CD4-positive, alpha-beta T cell treated with Interleukin-17A for 4 hours (primary cell): ENCODE measurements at places on chromosomes 4 and X.

- no peak for DNase-seq
These were observed 29.0 kb downstream of the COQ2 start for GRCh38 chr4:83255584-83255983.

GRCh38 chrX:120316587-120317283 lies 5.5 kb upstream of the TMEM255A start:
- DNase-seq, result no peak

DNA sequence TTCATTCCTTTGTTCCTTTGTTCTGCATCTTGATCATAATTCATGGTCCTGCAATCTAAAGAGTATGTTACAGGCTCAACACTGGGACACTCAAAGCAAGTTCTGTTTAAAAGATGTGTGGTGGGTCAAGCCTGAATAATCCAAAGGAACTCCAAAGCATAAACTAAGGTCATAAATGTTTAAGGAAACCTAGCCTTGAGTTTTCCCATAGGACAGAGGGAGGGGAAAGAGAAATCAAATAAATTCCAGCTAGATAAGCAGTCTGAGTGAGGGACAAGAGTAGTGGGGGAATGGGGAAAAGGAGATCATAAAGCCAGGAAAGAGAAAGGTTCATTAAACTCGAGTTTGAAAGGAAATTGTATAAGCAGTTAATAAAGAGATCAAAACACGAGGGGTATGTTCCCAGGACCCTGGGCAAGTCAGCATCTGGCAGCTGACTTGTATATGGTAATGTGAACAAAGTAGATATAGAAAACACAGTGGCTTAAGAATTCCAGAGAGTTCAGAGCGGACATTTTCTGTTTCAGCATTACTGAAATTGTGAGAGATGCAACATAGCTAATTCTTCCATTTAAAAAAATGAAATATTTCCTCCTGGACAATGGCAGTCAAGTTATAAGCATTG lies 125.8 kb upstream of the EDNRA start:
- DNase-seq, result no peak

GRCh38 chr4:100372432-100372831 lies 145.4 kb downstream of the EMCN start:
- DNase-seq, result no peak

DNA sequence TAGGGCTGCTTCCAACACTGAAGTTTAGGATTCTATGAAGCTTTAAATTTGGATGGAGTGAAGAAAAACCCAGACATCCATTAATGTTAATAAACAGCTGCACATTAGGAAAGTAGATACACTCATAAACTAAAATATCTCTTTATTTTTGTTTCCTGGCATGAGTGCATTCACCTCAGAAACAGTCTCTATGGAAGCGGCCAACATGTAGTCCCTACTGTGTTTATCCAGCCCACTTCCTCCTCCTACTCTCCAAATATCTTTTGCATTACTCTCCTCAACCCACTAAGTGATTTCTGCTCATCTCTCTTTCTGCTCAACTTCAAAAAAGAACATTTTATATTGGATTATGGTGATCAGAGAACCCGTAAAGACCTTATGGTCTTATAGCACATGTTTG lies 180.3 kb upstream of the MXRA5 start:
- DNase-seq, result no peak

- peak; percentile 4 for DNase-seq
These were observed 35.3 kb upstream of the DCX start for GRCh38 chrX:111447298-111447697.

- no peak for DNase-seq
These were observed 198.5 kb downstream of the SPATA18 start for GRCh38 chr4:52249581-52249980.

DNA sequence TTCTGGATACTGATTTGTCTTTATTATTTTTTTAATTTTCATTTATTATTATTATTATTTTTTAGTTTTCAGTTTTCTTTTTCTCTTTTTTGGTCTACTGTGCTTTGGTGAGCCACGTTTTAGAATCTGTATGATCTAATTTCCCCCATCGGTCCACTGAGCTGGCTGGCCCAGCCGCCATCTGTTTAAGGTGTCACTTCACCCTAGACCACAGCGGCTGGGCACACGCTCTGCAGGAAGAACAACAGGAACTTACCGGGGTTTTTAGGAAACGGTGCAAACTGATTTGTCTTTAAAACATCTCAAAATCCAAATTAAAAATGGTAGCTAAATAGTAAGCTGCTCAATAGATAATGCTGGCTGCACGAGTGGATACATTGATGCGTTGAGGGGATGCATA lies 48.8 kb upstream of the AMOT start:
- DNase-seq, result no peak

GRCh38 chrX:7828594-7828993 lies 14.4 kb upstream of the VCX start:
- DNase-seq, result no peak

DNA sequence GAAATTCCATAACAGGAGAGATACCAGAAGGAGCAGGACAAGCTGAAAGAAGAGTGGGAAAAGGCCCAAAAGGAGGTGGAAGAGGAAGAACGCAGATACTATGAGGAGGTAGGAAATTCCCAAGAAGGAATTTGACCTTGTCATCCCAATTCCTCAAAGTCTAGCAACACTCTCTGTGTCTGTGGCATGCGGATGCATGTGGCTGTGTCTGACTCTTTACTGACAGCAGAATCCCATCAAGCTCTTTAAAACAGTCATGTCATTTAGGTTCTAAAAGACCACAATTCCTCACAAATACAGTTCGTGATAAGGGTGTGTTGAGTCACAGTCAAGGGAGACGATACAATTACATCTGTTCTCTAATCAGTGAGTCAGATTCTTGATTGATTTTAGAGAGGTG lies 68.5 kb downstream of the PHOX2B start:
- no peak for DNase-seq

DNA sequence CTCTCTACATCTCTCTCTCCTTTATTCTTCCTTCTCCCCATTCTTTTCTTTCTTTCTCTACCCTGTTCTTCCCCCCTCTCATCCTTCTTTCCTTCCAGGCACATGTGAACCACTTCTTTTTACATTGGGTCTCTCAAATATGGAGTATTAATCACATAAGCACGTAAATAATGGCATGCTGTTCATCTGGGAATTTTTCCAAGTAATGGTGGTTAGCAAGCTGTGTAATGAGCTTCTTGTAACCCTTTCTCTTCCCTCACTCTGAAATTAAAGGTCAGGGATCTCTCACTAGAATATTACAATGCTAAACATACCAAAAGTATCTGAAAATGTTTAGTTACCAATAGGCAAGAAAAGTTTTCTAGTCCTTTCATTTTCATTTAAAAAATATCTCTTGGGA lies 239.9 kb upstream of the TEX13A start:
- no peak for DNase-seq

DNA sequence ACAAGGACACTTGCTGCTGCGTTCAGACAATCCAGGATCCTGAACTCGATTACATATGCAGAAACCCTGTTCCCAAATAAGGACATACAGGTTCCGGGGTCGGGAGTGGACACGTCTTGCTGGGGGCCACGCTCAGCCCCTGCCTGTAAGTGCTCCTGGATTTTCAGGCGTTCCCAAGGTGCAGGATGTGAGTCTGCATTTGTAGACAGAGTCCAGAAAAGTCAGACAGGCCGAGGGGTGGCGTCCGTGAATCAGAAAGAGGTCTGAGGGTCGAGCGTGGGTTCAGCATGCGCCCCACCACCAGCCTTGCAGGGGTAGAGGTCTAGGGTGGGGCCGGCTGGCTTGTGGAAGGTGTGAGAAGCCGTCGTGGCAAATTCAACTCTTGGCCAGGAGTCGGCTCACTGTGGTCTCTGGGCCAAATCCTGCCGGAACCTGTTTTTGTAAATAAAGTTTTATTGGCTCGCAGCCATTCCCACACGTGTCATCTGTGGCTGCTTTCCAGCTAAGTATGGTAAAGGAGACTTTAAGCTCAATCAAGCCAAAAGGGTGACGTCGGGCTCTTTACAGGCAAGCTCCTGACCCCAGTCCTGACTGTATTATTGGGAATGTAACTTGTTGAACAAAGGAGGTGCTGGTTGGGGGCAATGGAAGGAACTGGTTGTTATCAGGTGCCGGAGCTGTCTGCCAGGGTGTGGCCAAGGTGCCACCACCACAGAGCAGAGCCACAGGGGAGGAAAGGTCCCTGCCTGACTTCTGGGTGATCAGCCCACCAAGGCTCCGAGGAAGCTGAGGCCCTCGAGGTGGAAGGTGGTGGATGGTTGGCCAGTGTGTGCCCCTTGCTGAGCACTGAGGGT lies 7.4 kb downstream of the DOK7 start:
- DNase-seq, result no peak

DNA sequence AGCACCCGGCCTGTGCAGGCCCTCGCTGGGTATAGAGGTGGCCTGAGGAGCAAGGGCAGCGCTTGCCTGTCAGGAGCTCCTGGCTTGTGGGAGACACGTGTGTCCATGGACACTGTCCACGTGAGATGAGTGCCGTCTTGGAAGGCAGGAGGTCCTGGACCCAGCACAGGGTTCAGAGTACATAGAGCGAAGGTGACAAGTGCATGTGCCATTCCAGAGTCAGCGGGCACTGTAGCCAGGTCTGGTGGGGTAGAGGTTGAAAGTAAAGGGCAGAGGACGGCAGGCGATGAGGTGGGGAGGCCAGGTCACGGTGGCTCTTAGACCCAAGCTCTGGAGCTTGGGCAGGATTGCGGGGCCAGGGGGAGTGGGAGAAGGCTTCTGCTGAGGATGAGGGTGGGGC lies 28.4 kb upstream of the TADA2B start:
- DNase-seq, result no peak

- DNase-seq, result no peak
These were observed 14.6 kb downstream of the SMIM31 start for GRCh38 chr4:164768516-164768915.

DNA sequence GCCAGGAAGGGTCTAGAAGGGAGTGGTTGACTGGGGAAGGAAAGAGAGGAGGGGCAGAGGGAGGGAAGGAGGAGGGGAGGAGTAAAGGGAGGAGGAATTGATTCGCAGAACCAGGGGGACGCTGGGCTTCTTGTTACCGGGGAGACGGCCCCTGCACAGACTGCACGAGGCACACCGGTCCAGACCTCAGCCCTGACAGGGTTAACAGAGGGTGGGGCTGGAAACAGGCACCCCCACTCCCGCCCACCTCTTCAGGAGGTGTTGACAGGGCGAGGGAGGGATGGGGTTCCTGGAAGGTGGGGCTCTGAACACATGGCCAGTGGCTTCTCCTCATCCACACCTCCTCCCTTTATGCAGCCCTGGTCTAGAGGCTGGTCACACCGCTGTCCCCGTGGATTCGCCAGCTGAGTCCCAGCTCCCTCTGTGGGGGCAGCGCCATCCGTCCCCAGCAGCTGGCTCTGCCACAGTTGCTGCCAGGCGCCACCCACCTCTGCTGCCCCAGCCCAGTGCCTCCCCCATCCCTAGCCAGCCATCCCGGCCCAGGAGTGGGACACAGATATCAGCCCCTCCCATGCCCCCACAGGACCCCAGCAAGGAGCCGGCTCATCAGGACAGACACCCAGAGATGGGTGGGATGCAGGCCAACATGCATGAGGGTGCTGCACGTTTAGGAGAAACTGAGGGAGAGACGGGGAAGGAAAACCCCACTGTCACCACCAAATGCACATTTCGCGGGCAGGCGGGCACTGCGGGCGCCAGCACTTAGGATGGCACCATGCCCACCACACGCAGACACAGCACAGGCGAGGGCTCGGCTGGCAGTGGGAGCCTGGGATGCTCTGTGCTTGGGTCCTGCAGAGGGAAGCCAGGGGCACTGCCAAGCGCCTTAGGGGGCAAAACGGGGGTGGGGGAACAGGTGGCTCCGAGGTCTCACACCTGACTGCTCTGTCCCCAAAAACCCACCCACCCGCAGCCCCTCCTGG lies 87.6 kb downstream of the ABLIM2 start:
- DNase-seq, result no peak

DNA sequence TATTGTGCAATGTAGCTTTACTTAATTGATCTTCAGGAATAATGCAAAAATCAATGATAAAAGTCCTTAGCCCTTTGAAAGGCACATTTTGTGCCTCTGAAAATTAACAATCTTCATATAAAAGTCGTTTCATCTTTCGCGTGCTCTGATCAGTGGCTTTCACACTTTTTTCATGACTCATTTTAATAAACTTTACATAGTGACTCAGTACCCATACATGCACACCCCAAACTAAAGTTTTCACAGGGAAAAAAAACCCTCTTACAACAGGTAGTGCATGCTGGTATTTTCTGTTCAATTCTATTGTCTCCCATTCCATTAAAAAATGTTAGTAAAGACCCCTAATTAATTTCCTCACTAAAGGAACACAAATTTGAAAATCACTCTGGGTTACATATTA lies 21.5 kb downstream of the RWDD4 start:
- DNase-seq, result no peak

GRCh38 chr4:27011401-27011800 lies 150.8 kb downstream of the STIM2 start:
- DNase-seq, result no peak

- no peak for DNase-seq
These were observed 65.3 kb downstream of the CLCN5 start for GRCh38 chrX:49987651-49988050.

- no peak for DNase-seq
These were observed 11.7 kb downstream of the WDR1 start for GRCh38 chr4:10104991-10105276.

DNA sequence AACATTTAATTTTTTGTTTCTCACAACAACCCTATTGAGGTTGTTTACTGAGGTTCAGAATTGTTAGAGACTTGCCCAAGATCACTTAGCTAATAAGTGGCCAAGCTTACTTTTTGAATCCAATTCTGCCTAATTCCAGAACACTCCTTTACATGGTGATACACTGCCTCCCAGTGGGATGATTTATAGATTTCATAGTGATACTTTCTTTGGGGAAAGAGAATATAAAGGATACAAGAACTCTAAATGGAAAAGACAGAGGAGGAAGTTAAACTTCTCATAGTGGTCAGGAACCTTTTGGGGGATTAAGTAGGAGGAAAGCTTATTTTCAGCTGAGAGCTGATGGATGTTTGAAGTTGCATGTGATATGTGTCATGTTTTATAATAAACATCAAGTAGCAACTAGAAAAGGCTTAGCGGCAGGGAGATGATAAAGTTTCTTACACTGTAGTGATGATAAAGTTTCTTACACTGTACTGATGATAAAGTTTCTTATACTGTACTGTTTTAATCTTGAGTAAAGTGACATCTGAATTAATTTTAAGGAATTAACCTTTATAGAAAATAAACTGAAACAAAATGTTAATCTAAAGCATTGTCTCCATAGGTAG lies 15.3 kb downstream of the STAG2 start:
- DNase-seq, result no peak

GRCh38 chr4:108851366-108851765 lies 88.5 kb upstream of the ETNPPL start:
- DNase-seq, result no peak

- DNase-seq, result no peak
These were observed 72.4 kb upstream of the UCP1 start for GRCh38 chr4:140641105-140641555.

DNA sequence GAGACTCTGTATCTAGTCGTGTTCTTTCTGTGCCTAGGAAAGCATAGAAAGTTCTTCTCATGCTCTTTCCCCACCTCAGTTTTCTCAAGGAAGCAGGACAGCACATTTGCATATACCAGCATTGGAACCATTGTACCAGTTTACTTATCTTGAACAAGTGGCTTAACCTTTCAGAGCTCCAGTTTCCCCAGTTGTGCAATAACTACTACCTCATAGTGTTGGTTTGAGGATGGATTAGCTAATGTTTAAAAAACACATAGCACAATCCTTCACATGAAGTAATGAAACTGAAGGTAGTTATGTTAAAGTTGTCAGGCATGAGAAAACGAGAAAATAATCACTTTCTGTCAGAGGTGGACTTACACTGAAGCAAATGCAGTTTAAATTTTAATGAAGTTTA lies 92.2 kb upstream of the H2AZ1 start:
- DNase-seq, result no peak

GRCh38 chrX:4373791-4374190 lies 660.3 kb upstream of the PRKX start:
- DNase-seq, result no peak
